ENCODE measurements at places on chromosomes 5 and 9.

DNA sequence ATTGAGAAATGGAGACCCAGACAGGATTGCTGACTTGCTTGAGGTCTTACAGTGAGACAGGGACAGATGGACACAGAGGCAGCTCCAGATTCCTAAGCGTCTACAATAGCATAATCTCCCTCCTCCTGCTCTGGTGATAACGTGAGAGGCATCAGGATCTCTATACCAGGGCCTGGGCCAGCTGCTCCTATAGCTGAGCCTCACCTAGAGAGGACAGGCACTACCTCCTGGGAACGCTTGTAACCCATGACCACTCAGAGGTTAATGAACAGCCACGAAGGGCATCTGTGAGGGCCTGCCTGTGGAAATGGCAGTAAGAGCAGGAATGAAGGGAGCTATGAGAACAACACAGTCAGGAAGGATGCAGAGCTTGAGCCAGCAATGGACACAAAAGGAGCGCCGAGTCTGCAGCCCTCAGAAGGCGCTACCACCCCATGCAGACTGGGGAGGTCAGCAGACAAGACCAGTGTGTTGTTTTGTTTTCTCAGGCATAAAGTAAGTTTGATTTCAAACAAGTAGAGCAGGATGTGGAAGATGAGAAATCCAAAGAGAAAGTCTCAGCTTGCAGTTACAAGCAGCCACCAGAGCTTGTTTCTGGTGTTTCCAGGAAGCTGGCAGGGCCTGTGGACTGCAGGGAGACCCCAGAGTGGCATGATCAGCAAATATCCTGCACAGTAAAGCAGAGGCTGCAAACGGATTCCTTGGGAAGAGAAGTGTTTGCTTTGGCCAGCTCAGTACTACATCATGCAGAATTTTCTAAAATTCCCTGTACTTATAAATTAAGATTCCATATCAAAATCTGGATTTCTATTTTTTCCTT lies 17.4 kb downstream of the ANKS6 start:
- DNase-seq: no peak

- DNase-seq: no peak
These were observed 74.1 kb upstream of the PIK3R1 start for GRCh38 chr5:68141494-68141893.

- no peak for DNase-seq
These were observed 42.3 kb downstream of the CAMK4 start for GRCh38 chr5:111266491-111266890.

GRCh38 chr9:107637421-107638420 lies 148.2 kb upstream of the KLF4 start:
- no peak for DNase-seq

DNA sequence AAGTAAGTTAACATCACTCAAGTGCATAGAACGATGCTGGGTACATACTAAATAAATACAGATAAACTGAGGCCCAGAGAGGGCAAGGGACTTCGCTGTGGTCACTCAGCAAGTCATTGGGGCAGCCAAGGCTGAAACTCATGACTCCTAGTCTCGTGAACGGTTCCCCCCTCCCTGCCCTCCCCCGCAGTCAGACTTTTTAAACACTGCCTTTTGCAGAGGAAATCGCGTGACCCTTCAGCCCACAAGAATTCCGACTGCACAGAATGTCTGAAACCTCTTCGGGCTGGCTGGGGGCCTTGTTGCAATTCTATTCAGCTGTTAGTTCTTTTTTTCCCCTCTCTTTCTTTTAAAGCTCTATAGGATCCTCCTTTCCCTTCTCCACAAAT lies 28.1 kb downstream of the NEK6 start:
- peak; percentile 24 for DNase-seq

GRCh38 chr5:121019106-121019505 lies 555.0 kb downstream of the PRR16 start:
- no peak for DNase-seq

DNA sequence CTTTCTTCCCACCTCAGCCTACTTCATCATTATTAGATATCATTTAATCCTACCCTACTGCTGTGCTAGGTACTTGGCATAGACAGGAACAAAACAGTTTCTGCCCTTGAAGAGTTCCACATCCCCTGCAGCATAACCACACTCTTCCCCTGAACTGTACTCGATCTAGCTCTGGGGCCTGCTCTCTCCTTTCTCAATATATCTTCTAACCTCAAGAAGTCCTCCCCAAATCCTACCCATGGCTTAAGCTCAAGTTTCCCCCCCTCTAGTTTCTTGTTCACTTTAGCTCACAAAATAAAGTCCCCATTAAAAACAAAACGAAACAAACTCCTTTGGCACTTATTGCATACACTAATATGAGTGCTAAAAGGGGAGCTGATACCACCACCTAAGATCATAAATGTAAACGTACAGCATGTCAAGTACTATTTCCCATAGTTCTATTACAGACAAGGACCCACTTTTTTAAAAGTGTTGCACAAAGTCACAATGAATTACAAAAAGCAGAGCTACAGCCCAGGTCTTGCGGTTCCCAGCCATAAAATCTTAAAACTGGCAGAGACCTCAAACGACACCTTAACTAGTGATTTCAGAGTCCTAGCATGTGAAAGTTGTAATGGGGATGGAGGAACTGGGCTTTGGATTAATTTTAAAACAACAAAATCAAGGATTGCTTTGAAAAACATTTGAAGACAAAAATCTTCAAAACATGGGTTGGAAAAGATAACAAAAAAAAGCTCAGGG lies 80.7 kb downstream of the PTPDC1 start:
- DNase-seq: no peak
